ENCODE measurements at places on chromosomes 2 and 18. TPM values are rescaled to one million over a fixed set of nuclear protein-coding genes. Genes with fewer than 3 reads are reported as not detected.
A peak's percentile ranks its signal among the peaks of the same experiment; 100 is the strongest.

- DNase-seq, result no peak
These were observed 47.8 kb upstream of the RNF103 start for GRCh38 chr2:86671337-86671981.

- DNase-seq, result no peak
These were observed 93.9 kb downstream of the INHBB start for GRCh38 chr2:120439637-120440384.

GRCh38 chr2:48474574-48475298 lies 55.2 kb upstream of the STON1 start:
- no peak for DNase-seq

GRCh38 chr2:3468296-3468988 lies 50.9 kb downstream of the ADI1 start:
- no peak for DNase-seq

DNA sequence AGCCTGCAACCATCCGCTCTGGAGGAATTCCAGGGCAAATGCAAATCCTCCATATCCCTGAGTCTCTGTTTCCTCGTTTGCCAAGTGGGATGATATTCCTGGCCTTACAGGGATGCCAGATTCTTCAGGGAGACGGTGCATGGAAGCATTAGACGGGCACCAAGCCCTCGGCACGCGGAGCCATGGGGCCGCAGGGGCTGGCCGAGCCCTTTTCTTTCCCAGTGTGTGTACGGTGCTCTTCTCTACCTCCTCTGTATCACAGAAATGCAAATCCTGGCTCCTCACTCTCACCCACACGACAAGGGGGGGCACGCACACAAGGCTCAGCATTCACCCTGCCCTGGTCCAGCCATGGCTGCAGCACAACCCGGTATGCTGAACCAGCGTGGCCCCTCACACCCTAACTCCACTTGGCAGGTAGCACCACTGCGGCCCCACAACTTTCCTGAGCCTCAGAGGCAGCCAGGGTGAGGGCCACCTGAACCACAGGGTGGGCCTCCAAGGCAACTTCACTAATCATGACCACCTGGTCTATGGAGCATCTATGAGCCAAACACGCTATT lies 64.1 kb upstream of the SALL3 start:
- DNase-seq, result no peak

- DNase-seq, result no peak
These were observed 49.8 kb upstream of the LGALSL start for GRCh38 chr2:64404002-64404731.

DNA sequence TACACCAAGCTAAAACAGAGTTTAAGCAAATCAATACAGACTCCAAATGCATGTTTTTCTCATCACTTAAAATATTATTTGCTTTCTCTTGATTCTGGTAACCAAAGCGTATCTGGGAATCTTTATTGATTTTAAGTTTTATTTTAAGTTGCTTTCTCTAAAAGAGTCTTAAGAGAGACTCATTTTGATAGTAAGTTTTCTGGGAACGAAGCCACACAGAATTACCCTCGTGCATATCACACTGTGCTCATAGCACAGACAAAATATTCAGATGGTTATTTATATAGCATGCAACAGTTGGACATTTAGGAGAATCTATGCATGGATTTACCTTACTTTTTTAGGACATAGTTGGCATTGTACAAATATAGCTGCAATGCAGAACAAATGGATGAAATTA lies 597.5 kb upstream of the NRXN1 start:
- no peak for DNase-seq

GRCh38 chr2:217414429-217414828 lies 554.6 kb upstream of the TNP1 start:
- DNase-seq, result no peak

GRCh38 chr2:217914078-217914477 lies 88.7 kb downstream of the TNS1 start:
- no peak for DNase-seq

DNA sequence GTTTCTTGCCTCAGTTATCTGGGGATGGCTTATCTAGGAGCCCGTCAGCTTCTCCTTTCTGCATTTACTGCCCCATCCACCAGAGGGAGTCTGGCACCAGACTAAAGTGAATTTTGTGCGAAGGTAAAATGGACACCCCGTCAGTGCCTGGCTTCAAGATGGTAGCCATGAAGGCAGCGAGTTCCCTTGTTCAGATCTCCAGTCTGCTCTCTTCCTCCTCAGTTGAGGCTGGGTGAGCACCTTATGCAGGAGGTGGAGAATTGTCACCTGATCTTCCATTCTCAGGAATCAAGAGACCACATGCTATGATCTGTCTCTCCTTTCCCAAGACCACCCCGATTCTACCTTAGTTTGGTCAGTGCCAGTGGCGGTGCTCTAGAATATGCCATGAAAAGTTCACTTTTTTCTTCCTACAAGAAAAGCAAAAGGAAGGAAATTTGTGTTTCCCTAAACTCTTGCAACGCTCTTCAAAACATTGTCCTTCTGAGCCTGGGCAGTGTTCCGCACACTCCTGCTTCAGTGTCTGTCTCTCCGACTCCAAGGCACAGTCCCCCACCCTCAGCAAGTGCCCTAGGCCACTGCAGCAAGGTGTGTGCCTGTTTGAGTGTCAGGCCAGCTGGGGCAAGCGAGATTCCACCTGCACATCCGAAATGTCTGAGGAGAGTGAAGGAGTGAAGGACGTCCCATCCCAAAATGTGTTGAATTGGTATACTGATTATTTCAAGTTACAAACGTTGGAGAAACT lies 168.6 kb downstream of the SS18 start:
- DNase-seq, result peak; percentile 64

- DNase-seq, result no peak
These were observed 11.5 kb downstream of the ARPC2 start for GRCh38 chr2:218228366-218229090.

- DNase-seq, result no peak
These were observed 32.8 kb upstream of the DNAH7 start for GRCh38 chr2:196101325-196101991.

DNA sequence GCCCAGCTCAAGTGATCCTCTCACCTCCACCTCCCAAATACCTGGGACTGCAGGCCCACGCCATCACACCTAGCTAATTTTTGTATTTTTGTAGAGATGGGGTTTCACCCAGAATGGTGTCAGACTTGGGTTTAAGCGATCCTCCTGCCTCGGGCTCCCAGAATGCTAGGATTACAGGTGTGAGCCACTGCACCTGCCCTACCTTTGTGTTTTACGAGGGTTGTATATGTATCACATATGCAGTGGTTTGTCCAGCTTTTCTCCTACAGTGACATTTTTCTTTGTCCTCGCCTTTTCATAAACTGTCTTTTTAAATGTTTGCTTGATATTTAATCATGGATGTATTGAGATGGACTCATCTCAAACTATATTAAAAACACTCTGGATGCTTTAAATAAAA lies 38.5 kb downstream of the AGAP1 start:
- no peak for DNase-seq

- DNase-seq, result no peak
These were observed 29.6 kb downstream of the CFAP210 start for GRCh38 chr2:169664600-169664977.

- DNase-seq, result no peak
These were observed 800 bp downstream of the IL1RL2 start for GRCh38 chr2:102187496-102188150.

DNA sequence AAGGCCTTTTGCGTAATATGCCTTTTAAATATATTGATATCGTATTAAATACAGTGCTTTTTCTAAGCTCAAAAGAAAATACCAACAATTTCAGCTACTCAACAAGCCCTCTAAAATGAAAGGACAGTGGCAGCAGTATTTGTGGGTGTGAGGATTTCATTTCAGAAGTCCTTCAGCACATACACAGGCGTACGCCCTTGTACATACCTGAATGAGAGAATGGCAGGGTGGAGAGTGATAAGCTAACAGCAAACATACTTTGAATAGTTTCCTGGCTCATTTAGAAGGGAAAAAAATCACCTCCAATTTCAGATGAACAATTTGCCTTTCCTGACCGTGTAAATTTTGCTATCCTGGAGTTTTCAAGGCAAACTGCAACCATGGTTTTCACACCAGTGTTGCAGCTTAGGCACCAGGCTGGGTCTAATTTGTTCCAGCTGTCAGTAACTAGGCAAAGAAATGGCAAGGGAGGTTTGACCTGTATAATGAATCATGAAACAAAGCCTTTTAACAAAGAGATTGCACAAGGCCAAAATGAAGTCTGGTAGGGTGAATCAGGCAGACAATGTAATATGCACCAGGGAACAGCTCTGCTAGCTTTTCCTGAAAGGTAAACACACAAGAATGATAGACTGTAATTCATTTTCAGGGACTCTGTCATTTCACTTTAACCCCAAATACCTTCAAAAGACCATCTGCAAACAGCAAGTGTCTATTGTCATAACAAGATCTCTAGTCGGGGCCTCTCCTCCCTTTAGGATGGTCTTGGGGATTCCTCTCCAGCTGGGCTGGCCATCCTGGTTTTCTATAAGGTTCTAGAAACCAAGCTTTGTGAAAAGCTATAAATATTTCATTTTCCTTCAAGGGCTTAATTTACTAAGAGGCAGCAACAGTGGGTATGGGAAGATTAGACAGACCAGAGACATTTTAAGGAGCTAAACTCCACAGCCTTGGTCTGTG lies 11.5 kb downstream of the ANKRD29 start:
- DNase-seq, result no peak

GRCh38 chr2:96116879-96117533 lies 635 bp upstream of the ADRA2B start:
- peak; percentile 63 for DNase-seq

DNA sequence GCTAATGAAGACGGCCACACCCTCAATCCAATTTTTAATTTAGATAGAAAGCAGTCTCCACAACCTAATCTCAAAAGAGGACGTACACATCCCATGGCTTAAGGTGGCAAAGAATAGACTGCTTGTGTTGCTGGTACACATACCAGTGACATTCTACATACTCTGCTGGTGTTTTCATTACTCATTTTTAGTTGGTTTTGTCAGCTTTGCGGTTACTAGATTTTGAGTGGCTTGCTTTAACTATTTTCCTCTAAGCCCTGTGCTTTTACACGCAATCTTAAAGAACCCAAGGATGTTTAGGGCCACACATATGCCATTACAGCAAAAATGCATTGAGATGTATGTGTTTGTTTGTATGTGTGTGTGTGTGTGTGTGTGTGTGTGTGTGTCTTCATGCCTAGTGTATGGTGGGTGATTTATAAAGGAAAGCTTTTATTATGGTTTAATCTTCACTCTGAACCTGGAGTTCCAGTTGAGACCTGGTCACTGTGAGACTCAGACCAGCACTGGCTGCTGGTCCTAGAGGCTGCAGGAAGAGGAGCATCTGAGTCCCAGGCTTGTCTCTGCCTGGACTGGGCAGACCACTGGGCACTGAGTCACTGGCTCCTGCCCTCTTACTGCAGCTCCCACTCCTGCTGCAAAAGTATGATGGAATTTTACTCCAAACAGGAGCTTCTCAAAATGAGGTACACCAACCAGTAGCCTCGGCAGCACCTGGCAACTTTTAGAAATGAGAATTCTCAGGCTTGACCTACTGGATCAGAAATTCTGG lies 415.9 kb downstream of the NBAS start:
- no peak for DNase-seq

GRCh38 chr2:60292242-60292641 lies 261.2 kb downstream of the BCL11A start:
- no peak for DNase-seq

- DNase-seq, result no peak
These were observed 4.6 kb downstream of the RND3 start for GRCh38 chr2:150482667-150483400.

DNA sequence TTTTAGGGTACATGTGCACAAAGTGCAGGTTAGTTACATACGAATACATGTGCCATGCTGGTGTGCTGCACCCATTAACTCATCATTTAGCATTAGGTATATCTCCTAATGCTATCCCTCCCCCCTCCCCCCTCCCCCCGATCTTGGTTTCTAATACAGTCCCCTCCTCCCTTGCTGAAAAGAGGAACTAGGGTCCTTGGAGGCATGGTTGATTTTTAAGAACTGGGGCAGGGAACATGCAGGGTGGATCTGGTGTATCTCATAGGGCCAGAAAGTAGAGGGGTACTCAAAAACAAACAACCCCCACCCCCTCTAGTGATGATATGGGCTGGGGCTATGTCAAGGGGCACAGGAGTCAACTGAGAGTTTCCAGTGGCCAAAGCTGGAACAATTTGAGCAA lies 153.4 kb downstream of the UBR3 start:
- no peak for DNase-seq

DNA sequence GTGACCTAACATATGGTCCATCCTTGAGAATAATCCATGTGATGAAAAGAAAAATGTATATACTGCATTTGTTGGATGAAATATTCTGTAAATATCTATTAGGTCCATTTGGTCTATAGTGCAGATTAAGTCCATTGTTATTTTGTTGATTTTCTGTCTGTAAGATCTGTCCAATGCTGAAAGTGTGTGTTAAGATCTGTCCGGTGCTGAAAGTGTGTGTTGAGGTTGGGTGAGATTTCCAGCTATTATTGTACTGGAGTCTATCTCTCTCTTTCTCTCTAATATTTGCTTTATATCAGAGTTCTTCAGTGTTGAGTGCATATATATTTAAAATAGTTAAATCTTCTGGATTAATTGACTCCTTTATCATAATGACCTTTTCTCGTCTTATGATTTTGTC lies 828.8 kb upstream of the CRIM1 start:
- DNase-seq, result no peak

- no peak for DNase-seq
These were observed 2.0 kb downstream of the LMAN2L start for GRCh38 chr2:96737831-96738230.

- no peak for DNase-seq
These were observed 18.6 kb downstream of the DDX18 start for GRCh38 chr2:117832905-117833613.

DNA sequence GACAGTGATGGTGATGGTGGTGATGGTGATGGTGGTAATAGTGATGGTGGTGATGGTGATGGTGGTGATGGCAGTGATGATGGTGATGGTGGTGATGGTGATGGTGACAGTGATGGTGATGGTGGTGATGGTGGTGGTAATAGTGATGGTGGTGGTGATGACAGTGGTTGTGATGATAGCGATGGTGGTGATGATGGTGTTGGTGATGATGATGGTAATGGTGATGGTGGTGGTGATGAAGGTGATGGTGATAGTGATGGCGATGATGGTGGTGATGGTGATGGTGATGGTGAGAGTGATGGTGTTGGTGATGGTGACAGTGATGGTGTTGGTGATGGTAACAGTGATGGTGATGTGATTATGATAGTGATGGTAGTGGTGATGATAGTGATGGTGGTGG lies 94.3 kb downstream of the ASB1 start:
- DNase-seq, result no peak

- no peak for DNase-seq
These were observed 5.0 kb downstream of the INO80D start for GRCh38 chr2:206080927-206081326.

- DNase-seq, result no peak
These were observed 127.1 kb upstream of the SLC35G4 start for GRCh38 chr18:11482271-11482670.

- DNase-seq, result no peak
These were observed 1556.6 kb downstream of the DPP10 start for GRCh38 chr2:115999039-115999438.

Gene DPP4
- 106 TPM for total RNA-seq

Gene CFAP65
- not detected for total RNA-seq

Gene RPIA
- total RNA-seq, result 54.4 TPM

Gene MROH2A
- not detected for total RNA-seq

Gene SGO2
- total RNA-seq, result 39.7 TPM

Gene ST3GAL5
- total RNA-seq, result 73.9 TPM

Gene TTLL4
- total RNA-seq, result 39.6 TPM

Gene CFAP53
- 0.16 TPM for total RNA-seq

Gene SLC5A7
- not detected for total RNA-seq
